Osteoblast (primary cell): ENCODE measurements at places on chromosomes 3 and 15. TPM values are rescaled to one million over a fixed set of nuclear protein-coding genes. Genes with fewer than 3 reads are reported as not detected.

GRCh38 chr15:69515508-69515907 is 62.9 kb downstream of the RPLP1 start:
- peaks cover 23% of the 10 kb centered on the region for H3K27me3 ChIP-seq
- no peak overlapping the region for H3K27ac ChIP-seq
- H3K4me1 ChIP-seq, result no peaks in the 10 kb centered on the region
- H3K4me3 ChIP-seq, result no peak overlapping the region

DNA sequence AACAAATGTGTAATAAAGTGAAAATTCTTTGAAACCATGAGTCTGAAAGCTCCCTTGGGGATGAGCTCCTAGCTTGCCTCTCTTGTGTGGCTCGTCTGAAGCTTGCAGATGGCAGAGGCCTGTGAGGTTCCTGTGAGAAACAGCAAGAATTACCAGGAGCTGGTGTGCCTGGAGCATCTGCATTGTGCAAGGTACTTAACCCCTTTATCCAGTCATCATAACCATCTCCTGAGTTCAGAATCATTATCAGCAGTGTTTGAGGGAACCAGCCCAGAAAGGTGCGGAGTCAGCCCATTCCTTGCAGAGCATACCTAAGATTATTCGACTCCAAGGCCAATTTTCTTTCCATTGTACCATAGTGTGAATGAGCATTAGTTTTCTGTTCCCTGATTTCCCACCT is 51.7 kb upstream of the TRA2B start:
- H3K36me3 ChIP-seq, result no peaks in the 10 kb centered on the region
- H3K27me3 ChIP-seq, result peaks cover 12% of the 10 kb centered on the region
- no peak overlapping the region for H3K27ac ChIP-seq
- H3K4me3 ChIP-seq, result no peak overlapping the region
- no peak for DNase-seq

Gene GALNT15
- 6.5 and 7.1 TPM in 2 replicates for total RNA-seq

DNA sequence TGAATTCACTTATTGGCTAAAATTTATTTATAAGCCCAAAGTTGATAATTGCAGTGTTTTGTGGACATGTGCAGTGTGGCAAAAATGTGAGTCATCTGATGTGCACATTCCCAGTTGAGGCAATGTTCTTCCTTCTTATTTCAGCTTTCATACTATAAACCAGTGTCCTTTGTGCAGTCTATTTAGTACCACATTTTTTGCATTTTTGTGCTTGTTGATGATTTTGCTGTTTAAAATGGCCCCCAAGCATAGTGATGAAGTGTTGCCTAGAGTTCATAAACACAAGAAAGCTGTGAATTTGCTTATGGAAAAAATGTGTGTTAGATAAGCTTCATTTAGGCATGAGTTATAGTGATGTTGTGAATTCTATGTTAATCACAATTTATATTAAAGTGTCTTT is 19.4 kb upstream of the IL20RB start:
- H3K27ac ChIP-seq, result no peak overlapping the region
- H3K36me3 ChIP-seq, result no peaks in the 10 kb centered on the region
- H3K27me3 ChIP-seq, result no peaks in the 10 kb centered on the region
- DNase-seq, result no peak

- DNase-seq, result no peak
- H3K4me1 ChIP-seq, result peaks cover 9% of the 10 kb centered on the region
- H3K36me3 ChIP-seq, result no peaks in the 10 kb centered on the region
- H3K4me3 ChIP-seq, result no peak overlapping the region
- H3K27ac ChIP-seq, result no peak overlapping the region
Observed at GRCh38 chr3:134801204-134801958, 6.3 kb downstream of the EPHB1 start.

DNA sequence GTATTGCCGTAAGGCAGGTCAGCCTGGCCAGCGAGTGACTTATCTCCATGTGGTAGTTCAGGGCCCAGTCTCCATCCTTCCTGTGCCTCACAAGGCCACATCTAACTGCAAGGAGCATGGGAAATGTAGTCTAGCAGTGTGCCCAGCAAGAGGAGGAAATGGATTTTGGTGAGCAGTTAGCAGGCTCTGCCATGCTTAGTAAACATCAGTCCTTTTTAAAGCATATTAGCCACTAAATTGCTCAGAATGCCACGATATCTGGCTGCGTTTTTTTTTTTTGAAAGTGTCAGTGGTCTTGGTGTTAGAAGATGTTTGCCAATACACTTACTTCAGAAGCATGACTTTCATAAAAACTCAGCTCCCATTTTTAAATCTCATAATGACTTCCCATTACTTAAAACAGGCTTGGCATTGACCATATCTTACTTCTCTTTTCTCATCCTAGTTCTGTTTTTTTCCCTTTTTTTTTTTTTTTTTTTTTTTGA is 470.2 kb upstream of the TPRG1 start:
- no peak overlapping the region for H3K27ac ChIP-seq
- no peak overlapping the region for H3K4me3 ChIP-seq
- H3K36me3 ChIP-seq, result no peaks in the 10 kb centered on the region

Gene STIMATE
- total RNA-seq, result 11.5 and 18.5 TPM in 2 replicates

DNA sequence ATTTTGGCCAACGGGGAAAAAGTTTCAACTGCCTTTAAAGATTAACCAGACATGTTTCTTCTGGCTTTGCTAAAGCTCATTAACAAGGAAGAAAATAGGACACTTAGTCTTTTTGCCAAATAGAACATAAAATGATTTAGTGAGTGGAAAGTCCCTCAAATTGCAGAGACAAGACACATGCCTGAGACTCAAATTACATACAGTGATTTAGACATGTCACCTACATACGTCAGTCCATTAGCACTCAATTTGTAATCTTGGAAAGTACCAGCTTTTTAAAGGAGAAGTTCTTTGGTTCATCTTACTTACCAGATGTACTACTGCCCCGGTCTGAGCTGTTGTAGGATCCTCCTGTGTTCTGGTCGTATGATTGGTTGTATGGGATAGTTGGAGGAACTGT is 1134.2 kb downstream of the ROBO1 start:
- H3K27me3 ChIP-seq, result no peaks in the 10 kb centered on the region
- H3K36me3 ChIP-seq, result peaks cover 4% of the 10 kb centered on the region
- no peak for DNase-seq
- H3K27ac ChIP-seq, result no peak overlapping the region

- H3K36me3 ChIP-seq, result no peaks in the 10 kb centered on the region
- DNase-seq, result no peak
- no peak overlapping the region for H3K4me3 ChIP-seq
- H3K4me1 ChIP-seq, result no peaks in the 10 kb centered on the region
Observed at GRCh38 chr3:123392871-123393620, 55.8 kb downstream of the ADCY5 start.

DNA sequence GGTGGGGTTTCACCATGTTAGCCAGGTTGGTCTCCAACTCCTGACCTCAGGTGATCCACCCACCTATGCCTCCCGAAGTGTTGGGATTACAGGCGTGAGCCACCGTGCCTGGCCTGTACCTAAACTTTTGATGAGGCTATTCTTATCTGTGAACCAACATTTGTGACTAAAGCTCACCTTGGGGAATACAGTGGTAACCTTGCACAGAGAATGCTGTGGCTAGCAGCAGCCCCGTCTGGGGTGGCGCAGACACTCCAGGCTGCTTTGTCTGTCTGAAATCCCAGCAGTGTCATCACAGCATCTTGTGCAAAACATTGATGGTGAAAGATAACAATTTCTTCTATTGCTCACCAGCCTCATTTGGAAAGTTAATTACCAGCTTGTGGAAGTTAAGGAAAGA is 58.9 kb downstream of the CMTM8 start:
- H3K36me3 ChIP-seq, result no peaks in the 10 kb centered on the region
- no peaks in the 10 kb centered on the region for H3K27me3 ChIP-seq
- H3K4me3 ChIP-seq, result no peak overlapping the region
- no peak for DNase-seq

DNA sequence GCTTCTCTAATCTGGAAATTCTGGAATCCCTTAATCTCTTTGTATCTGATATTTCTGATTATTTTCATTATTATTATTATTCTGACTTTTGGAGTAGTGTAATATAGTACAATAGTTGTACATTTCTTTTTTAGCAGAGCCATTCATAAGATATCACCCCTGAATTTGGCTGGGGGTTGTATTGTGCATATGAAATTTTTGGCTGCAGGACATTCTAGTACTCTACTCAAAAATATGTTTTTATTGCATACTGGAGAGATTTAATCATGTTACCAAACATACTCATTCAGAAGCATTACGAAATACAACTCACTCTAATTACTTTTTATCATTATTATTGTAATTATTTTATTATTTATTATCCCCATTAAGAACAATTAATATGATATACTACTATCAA is 589.7 kb upstream of the KCNMB2 start:
- H3K27me3 ChIP-seq, result no peaks in the 10 kb centered on the region
- peaks cover 16% of the 10 kb centered on the region for H3K4me1 ChIP-seq
- no peak for DNase-seq
- peak overlapping the region; percentile 15 for H3K27ac ChIP-seq

Gene AHSG
- total RNA-seq, result not detected in 2 replicates

- H3K36me3 ChIP-seq, result no peaks in the 10 kb centered on the region
- H3K4me3 ChIP-seq, result no peak overlapping the region
- H3K4me1 ChIP-seq, result peaks cover 31% of the 10 kb centered on the region
- DNase-seq, result no peak
- peak overlapping the region; percentile 92 for H3K27ac ChIP-seq
- no peaks in the 10 kb centered on the region for H3K27me3 ChIP-seq
Observed at GRCh38 chr3:36678216-36679013, 85.9 kb downstream of the DCLK3 start.

DNA sequence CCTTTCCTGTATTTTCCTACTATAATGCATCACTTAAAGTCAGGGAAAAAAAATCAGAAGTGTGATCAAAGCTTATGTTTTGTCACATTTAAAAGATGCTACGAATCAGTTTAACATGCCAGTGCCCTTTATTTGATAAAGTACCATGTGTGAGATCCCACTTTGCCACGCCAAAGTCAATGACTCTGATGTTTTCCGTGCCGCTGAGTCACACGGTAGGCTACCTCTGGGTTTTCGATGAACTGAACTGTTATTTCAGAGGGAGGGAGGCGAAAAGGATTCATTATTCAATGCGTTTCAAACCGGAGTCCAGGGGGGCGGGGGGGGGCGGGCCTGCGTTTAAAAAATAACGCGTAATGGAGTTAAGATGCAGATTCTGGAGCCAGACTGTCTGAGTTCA is 203.0 kb downstream of the ABHD5 start:
- peak; percentile 89 for DNase-seq
- H3K4me3 ChIP-seq, result peak overlapping the region; percentile 78
- H3K4me1 ChIP-seq, result no peaks in the 10 kb centered on the region
- H3K36me3 ChIP-seq, result no peaks in the 10 kb centered on the region

DNA sequence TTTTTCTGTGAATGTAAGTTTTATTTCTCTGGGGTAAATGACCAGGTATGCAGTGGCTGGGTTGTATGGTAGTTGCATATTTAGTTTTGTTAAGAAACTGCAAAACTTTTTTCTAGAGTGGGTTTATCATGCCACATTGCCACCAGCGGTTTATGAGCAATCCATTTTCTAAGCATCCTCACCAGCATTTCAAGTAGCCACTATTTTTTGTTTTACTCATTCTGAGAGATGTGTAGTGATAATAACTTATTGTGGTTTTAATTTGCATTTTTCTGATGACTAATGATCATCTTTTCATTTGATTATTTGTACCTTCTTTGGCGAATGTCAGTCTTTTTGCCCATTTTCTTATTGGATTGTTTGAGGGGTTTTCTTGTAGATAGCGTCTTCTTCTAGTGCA is 56.2 kb downstream of the SPRED1 start:
- no peak overlapping the region for H3K27ac ChIP-seq
- DNase-seq, result no peak
- no peaks in the 10 kb centered on the region for H3K27me3 ChIP-seq
- no peaks in the 10 kb centered on the region for H3K36me3 ChIP-seq
- H3K4me1 ChIP-seq, result no peaks in the 10 kb centered on the region

GRCh38 chr15:69045802-69046201 is 31.3 kb downstream of the NOX5 start:
- H3K27me3 ChIP-seq, result no peaks in the 10 kb centered on the region
- H3K4me1 ChIP-seq, result peaks cover 8% of the 10 kb centered on the region
- H3K4me3 ChIP-seq, result no peak overlapping the region
- H3K36me3 ChIP-seq, result no peaks in the 10 kb centered on the region
- no peak overlapping the region for H3K27ac ChIP-seq
- DNase-seq, result no peak

- H3K27me3 ChIP-seq, result peaks cover 43% of the 10 kb centered on the region
- no peaks in the 10 kb centered on the region for H3K36me3 ChIP-seq
- no peak for DNase-seq
- no peak within 1 kb of the TSS for H3K27ac ChIP-seq
Observed at GRCh38 chr15:40307421-40308211, at the start of gene PLCB2. TSS of gene PLCB2 (minus strand) at chr15:40307935. CDS start at chr15:40307672, 263 bp downstream.

GRCh38 chr15:30896211-30896606 is 7.5 kb upstream of the FAN1 start:
- no peaks in the 10 kb centered on the region for H3K27me3 ChIP-seq
- H3K27ac ChIP-seq, result no peak overlapping the region
- no peaks in the 10 kb centered on the region for H3K36me3 ChIP-seq
- H3K4me1 ChIP-seq, result peaks cover 3% of the 10 kb centered on the region
- no peak for DNase-seq
- no peak overlapping the region for H3K4me3 ChIP-seq
